NCI-H524 (cell line): ENCODE measurements at places on chromosomes 6 and 20.

- DNase-seq = no peak
Observed at GRCh38 chr6:64217721-64218620, 582.4 kb downstream of the PHF3 start.

DNA sequence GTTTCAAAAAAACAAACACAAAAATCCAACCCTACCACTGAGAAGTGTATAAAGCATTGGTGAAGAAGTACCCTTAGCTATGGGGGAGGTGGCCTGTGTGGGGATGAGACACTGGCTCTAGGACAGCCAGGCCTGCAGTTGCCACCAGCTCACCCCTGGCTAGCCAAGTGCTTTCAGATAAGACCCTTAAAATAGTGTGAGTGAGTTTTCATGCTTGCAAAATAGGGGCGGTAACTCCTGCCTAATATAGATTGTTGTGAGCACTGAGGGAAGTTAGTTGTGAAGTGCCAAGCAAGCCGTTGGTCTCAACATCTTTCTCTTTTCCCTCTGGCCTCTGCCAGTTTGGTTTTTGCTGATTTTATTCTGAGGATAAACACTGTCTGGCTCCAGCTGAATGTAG, 11.3 kb downstream of the PPP1R3G start:
- no peak for DNase-seq

DNA sequence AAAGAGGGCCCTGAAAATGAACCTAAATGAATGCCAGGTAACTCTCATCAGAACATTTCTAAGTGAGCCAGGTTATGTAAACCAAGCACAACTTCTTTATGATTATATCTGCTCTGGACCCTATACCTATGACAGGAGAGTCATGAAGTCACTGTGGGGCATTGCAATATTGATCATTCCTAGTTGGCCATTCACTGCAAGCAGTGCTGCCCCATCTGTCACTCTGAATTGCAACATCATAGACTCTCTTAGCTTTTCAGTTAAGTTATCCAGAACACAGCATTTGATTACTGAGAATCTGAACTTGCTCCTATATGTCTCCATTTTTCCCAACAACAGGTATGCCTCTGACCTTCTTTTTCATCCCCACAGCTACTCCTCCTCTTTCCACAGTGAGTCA, 3.3 kb downstream of the COL21A1 start:
- no peak for DNase-seq

DNA sequence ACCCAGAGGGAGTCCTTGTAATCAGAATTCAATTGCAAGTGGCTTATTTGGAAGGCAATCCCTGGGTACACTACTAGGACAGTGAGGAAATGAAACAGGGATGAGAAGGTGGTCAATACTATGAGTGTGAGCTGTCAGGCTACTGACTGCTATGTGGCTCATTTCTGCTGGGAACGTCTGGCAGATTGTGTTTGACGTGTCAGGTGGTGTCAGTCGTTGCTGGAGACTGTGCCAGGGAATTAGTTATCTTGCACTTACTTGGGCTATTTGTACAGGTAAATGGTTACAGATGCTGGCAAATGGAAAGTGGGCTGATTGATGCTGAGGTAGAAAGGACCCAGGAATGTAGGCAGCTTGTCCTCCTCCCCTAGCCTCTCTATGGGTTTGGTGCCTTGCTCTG, 17.4 kb downstream of the CST4 start:
- DNase-seq = no peak

DNA sequence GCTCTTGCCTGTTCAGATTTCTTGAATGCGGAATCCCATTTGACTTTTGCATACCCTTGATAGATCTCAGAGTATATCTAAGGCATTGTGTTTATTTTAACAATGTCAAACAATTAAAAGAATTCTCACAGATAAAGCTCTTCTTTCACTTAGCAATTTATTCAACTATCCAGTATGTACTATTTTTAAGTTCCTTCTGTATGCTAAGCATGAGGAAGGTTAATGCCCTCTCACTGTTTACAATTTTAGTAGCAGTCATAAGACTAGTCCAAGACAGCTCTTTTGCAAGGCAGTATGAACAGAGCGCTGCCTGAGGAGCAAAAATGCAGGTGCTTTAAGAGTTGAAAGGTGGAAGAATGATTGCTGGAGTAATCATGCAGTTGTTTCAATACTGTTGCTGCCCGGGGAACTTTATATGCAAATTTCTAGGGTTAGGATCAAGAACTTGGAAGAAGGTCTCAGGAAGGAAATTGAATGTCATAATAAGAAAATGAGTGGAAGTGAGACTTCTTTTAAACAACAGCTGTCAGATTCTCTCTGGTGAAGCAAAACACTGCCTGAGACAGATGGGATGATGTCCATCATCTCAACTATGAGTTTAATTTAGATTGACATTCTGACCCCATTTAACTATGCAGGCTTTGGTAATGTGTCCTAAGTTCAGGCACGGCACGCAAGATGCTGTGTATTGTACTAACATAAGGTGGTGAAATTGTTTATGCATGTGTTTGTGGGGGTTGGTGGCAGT, 1303.5 kb upstream of the CITED2 start:
- peak; percentile 74 for DNase-seq

DNA sequence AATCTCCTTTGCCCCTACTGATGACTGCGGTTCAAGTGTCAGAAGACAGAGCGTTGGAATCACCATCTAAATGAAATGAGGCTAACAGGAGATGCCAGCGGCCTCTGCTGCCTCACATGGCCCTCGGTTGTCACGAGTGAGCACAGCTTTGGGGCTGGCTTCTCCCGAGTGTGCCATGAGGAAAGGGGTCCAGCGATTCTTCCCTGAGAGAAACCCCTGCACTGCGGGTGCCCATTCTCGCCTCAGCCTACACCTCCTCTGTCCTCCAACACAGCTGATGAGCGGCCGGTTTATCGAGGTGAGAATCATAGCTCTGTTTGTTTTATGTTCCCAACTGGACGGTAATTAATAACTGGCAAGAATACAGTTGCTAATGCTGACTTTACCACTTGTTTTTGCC, 144.7 kb upstream of the RPS6KA2 start:
- DNase-seq = no peak

GRCh38 chr6:11604836-11605506, 67.4 kb downstream of the TMEM170B start:
- DNase-seq = no peak

DNA sequence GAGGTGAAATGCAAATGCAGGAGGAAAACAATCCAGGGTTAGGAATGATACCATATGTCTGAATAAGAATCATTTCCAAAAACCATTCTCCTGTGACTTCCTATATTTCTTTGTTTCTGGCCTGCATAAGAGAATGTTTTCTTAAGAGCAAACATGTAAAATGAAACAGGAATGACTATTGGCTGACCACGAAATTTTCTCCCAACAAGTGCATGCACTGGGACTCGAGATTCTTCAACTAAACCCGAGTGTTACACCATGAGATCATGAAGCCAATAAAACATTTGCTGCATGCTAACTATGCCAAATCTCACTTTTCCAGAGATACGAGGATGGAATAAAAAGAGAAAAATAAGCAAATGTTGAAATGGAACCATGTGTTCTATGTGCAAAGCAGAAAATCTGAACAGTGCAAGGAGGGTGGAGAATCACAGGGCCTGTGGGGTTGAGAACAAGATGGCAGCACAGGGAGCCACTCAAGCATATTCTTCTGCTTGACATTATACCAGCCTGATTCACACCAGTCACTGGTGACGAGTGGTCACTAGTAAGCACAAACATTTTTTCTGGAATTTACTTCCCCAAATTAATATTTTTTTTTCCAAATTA, 212.2 kb upstream of the FOXA2 start:
- DNase-seq = no peak

GRCh38 chr6:140923048-140923447, 1209.7 kb upstream of the GJE1 start:
- no peak for DNase-seq

GRCh38 chr6:43575105-43575771, 600 bp downstream of the XPO5 start:
- DNase-seq = peak; percentile 48

DNA sequence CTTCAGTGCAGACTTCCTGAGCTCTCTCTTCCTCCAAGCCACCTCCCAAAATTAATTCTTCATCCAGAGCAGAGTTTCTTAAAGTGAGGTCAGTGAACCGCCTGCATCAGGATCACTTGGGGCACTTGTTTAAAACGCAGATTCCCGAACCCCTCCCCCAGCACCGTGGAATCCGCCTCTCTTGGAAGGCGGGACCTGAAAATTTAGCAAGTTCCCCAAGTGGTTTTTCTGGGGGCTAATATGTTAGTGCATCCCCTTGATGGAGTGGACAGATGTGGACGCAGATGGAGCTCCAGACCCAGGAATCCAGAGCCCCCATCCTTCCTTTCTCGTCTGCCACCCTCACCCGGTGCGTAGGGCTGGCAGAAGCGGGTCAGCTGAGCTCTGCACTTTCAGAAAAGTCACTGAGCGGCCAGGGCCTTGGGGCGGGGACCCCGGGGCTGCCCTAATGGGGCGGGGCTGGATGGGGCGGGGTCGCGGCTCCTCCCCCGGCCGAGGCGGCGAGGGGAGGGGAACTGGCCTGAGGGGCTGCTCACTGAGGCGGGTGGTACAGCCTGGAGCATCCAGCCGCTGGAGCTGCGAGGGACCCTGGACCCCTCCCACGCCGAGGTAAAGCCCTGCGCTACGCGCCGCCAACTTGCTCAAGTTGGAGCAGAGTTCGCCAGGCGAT, at the start of the genes DEFB124 and REM1:
TSS of gene DEFB124 (minus strand) at position 370 of the 670 bp plus-strand sequence. CDS start 2,114 bp downstream, outside the sequence.
TSS of gene REM1 (plus strand) at position 531 of the 670 bp plus-strand sequence. CDS start 1,158 bp downstream, outside the sequence.
- DNase-seq = no peak

DNA sequence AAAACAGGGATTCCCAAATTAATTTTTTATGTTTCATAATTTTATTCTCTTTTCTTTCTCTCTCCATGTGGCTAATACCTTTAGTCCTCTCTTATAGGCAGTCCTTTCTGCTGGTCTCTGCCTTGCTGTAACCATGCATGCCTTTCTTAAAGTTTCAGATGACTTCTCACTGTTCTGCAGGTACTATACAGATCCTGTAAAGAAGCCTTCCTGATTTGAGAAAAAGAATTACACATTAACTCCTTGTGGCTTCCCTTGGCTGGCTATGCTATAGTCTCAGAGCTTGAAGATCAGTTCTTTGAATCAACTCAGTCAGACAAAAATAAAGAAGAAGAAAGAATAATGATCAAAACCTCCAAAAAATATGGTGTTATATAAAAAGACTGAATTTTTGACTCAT, 7.3 kb upstream of the GPR63 start:
- DNase-seq = no peak

DNA sequence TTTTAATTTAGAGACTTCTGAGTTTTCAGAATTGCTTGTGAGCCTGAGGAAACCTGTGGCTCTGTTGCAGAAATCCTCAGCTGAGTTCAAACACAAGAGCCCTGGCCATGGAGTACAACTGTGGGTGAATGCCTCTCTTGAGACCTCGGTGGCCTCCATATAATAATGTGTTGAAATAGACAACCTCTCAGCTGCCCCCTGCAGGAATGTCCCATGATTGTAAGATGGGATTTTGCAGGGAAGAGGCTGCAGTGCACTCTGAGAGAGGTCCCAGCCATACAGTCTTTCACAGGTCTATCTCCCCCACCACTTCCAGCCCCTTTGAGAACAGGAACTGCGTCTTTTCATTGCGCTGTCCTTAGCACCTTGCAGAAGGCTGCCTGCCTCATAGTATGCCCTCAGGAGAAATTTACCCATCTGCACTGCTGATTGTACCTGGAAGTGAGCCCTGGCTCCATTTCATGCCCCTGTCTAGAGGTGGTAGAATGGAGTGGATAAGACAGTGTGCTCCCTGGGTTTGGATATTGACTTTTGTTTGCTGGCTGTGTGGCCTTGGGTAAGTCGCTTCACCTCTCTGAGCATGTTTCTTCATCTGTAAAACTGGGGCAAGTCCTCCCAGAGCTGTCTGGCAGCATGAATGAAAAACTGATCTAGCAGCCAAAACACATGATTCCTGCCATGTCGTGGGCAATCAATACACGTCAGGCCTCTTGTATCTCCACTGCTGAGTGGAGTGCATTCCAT, 16.8 kb upstream of the CDH22 start:
- peak; percentile 68 for DNase-seq

DNA sequence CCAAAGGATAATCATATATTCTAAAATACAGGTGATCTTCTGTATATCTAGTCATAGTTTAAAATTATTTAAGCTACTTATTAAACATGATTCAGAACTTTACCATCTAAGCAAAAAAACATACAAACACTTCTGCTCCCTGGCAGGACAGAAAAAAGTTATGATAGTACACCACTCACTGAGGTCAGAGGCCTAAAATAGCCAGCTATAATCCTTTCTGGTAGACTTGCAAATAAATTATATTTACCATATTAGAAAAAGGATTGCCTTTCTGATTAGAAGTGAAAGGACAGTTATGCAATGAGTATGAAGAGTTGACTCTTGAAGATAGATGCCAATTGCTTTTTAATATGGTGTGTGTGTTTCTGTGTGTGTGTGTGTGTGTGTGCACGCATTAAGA, 207.4 kb downstream of the BMP2 start:
- no peak for DNase-seq

DNA sequence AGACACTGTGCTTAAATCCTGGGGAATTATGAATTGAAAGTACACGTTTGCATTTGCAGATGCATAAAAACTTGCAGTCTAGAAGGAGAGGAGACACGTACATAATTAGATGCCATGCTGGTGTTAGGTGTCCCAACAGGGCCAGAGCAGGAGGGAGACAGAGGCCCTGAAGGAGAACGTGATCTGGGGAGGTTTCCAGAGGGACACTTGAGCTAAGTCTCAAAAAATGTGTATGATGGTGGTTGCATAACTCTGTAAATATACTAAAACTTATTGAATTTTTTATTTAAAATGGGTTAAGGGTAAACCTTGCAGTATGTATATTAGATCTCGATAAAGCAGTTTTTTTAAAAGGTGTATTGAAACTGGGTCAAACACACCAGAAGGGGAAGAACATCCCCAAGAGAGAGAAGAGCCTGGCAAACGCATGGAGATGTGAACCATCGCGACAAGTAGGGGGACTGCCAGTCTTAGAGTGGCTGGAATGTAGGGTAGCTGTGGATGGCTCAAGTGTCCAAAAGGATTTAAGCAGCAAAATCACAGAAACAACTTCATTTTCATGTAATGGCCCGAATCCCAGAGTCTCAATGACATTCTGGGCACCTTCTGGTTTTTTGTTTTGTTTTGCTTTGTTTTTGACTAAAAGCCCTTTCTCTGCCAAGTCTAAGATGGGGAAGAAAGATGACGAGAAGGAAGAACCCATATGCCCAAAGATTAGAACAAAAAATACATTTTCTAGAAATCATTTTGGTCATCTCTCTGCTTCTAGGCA, 15.3 kb downstream of the TRAF3IP2 start:
- DNase-seq = no peak

- no peak for DNase-seq
Observed at GRCh38 chr20:40497899-40498691, 190.9 kb downstream of the MAFB start.
